ENCODE measurements at places on chromosomes 3 and 15.

- no peak for DNase-seq
Measured at GRCh38 chr3:149203758-149204157, 17.9 kb downstream of the CP start.

DNA sequence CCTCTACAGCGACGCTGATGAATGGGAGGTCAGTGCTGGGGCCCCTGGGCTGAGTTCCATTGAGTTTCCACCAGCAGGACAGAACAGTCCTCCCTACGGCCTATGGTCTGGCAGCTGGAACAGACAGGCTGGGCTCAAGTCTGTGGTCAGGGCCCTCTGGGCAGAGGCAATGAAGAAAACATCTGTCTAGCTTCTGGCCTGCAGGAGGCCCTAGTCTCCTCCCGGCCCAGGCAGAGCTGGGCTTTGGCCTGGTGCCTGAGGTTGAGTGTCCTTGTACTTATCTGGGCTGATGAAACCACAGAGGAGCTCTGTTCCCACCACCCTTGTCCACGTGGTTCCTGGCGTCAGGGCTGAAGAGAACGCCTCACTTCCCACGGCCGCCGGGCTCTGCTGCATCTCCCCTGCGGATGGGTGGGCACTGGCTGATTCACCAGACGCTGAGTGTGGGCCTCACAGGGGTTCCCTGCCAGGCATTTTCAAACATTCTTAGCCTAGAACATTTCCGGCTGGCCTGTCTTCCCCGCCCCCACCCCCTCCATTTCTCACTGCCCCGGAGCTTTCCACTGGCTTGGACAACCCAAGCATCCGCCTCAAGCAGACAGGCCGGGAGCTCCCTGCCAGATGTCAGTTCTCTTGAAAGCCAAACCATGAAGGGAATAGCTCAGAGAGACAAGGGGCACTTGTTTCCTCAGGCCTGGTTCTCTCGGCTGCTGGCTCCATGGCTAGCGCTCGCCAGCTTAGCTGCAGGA is 20.3 kb downstream of the PPCDC start:
- DNase-seq = peak; percentile 100

GRCh38 chr15:67863442-67863987 is 23.7 kb upstream of the RNU6-1 start:
- DNase-seq = peak; percentile 80

DNA sequence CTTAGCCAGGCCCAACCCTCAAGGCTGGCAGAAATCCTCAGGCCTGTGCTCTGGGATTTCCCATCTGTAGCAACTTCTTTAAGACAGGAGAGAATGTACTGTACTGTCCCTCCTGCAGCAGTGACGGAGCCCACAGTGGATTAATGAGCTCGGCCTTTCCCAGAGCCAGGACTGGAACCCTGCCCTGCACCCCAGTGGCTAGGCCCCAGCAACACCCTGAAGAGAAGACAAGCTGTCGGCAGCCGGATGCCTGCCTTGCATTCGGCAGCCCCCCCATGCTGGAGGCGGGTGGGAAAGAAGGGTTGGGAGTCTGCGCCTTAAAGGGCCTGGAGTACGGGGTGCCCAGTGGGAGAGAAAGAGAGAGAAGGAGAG is 32.0 kb downstream of the KLHL25 start:
- no peak for DNase-seq

GRCh38 chr3:155481089-155481488 is 187.6 kb upstream of the STRIT1 start:
- DNase-seq = no peak

- DNase-seq = no peak
Measured at GRCh38 chr15:38482572-38482971, 28.6 kb downstream of the FAM98B start.

GRCh38 chr15:62933386-62933785 is 109.2 kb upstream of the TPM1 start:
- DNase-seq = peak; percentile 40

- no peak for DNase-seq
Measured at GRCh38 chr15:49888323-49888693, 230.7 kb downstream of the ATP8B4 start.

GRCh38 chr15:58115692-58116091 is 22.5 kb upstream of the AQP9 start:
- peak; percentile 9 for DNase-seq

DNA sequence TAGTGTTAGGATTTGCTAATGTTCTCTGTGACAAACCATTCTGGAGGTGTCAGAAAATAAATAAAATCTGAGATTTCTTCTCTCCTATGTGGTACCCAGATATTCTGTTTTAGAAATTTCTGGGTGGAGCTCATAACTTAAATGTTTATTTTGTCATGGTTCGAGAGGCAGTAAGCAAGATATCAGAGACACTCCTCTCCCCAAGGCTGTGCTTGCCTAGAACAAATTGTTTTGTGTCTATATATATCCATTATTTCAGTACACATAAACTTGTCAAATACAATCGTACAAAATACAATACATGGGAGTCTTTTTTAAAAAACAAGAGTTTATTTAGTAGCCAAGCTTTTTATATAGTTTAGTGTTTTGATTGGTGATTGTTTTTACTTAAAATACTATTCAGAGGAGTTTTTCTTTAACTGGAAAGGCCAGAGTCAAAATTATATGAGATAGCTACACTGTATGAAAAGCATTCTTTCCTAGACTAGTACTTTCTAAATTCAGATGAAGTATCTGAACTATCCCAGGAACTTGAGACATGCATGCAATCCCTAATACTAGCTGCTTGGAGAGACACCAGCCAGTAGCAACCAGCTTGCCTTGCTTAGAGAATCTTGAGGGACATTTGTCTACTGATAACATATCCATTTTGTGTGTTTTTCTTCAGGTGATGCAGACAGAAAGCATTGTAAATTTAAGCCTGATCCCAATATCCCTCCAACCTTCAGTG is 4.7 kb downstream of the EXOG start:
- DNase-seq = peak; percentile 46
